H1 (cell line): ENCODE measurements at places on chromosomes 3 and 15. TPM values are rescaled to one million over a fixed set of nuclear protein-coding genes. Genes with fewer than 3 reads are reported as not detected.

TIMP4 gene
- 7.5 and 8.7 TPM in 2 replicates for total RNA-seq

DNA sequence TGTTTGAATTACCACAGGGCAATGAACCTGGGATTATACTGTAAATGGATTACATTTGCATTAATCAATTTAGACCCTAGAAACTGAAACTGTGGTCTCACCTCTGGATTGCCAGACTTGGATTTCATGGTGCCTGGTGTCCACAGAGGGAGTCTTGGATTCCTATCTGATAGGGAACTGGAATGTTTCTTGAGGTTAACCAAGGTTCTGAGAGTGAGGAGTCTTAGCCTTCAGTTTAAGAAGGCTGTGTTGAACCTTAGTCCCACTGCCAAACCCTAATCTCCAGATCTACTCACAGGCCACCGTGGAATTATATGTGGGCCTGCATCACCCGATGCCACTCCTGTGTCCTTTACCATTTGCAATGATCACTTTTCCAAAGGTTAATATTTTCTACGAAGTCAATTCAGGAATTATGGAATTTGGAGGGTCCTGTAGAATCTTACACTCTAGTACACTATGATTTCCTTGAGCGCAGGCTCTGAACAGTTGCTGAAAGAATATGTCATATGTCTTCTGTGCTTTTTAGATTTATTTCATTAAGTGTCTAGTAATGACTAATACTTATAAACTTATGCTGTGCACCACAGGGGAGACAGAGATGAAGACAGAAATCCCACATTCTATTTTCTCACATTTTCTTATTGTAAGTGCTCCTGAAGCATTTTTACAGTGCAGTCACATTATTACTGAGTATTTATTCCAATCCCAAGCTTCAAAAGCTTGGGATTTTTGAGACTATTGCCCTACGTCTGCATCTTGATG is 87.9 kb downstream of the EFL1 start:
- no peak for DNase-seq

- no peak for DNase-seq
Observed at GRCh38 chr15:92294759-92295158, 98.9 kb upstream of the ST8SIA2 start.

GRCh38 chr15:68985361-68985891 is 29.1 kb upstream of the NOX5 start:
- no peak for DNase-seq

- no peak for DNase-seq
Observed at GRCh38 chr3:75338342-75338741, 325.8 kb upstream of the FRG2C start.

GRCh38 chr3:158273656-158274055 is 163.8 kb downstream of the RSRC1 start:
- no peak for DNase-seq

DNA sequence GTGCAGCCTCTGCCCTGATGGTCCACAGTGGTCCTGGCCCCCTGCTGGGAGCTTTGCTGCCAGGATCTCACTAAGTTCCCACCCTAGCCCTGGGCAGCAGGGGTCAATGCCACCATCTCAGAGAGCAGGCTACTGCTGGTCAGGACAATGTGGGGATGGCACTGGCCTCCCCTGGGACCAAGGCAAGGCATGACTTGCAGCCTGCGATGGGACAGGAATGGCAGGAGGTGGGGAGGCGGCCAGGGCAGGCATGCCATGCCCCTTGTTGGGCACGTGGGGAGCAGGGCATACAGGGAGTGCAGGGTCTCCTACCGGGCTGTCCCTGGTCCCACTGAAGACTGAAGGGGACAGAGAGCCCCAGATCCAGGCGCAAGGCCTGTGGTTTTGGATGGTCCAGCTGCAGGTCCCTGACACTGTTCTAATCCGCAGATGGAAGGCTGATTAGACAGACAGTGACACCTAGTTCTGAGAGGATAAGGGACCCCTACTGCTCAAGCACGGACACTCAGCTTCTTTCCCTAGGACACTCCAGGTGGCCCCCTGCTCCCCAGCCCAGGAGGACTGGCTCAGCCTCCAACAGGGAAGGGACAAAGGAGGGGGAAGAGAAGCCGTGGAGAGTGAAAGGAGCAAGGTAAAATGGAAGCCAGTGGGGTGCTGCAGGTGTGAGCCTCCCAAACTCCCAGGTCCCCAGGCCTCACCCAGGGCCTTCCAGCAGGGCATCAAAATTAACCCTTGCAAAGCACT is 69.2 kb upstream of the RPL32 start:
- DNase-seq = no peak

DNA sequence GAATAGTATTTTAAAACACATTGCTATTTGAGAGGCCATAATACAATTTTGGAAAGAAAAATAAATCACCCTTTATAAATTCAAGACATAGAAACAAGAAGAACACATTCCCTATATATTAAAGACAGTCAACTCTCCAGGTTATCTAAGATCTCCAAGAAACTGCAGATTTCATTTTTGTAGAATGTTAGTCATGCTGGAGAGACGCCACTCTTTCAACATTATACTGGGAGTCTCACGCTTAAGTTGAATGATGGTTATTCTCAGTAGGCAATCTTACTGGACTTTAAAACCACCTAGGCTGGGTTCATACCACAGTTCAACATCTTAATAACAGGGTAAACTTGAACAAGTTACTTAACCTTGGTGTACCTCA is 3.6 kb upstream of the CHRM5 start:
- no peak for DNase-seq

GRCh38 chr15:28181366-28181765 is 82.3 kb upstream of the OCA2 start:
- no peak for DNase-seq

DNA sequence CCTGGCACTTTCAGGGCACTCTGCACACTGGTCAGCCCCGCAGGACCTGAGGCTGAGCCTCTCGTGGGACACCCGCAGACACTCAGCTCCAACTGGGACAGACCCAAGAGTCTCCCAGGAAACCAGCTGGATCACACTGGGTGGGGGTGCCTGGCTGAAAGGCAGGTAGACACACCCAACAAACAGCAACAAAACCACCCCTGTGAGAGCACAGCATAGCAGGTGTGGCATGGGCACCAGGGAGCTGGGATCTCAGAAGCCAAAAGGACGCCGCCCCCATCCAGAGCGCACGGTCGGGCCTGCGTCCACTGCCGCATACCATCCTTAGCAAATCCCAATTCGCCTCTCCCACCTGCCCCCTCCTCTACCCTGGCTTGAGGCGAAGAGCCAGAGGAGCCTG is 154.2 kb upstream of the LINGO1 start:
- no peak for DNase-seq

SPTBN5 gene
- 0.84 and 1.1 TPM in 2 replicates for total RNA-seq

DNA sequence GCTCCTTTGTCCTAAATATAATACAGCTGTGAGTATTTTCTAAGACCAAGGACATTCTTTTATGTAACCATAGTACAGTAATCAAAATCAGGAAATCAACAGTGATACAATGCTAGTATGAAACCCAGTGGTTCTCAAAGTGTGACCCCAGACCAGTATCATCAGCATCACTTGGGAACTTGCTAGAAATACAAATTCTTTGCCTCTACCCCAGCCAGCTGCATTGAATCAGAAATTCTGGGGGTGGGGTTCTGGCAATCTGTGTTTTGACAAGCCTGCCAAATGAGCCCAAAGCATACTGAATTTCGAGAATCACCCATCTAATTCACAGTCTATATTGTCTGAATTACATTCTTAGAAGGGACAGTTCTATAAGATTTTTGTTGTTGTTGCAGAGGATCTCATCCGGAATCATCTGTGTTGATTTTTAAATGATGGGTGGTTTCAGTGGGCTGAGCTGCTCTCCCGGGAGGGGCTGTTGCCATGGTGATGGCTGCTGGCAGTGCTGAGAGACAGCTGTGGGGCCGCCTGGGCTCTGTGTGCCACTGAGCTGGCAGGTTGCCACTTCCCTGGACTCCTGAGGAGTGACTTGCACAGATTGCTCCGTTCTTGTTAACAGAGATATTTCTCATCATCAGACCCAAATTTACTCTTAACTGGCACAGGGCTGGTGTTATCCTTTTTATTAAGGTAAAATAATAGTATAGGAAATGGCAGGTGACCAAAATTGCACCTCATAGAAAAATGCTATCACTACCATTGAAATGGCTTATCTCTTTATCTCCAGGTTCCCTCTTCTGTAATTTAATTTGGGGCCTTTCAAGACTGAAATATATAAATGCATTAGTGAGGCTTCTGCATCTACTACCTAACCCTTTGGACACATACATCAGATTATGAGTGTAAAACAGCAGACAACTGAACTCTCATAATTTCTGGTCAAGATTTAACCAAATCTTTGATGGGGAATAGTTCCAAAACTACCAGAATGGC is 56.5 kb downstream of the NEK11 start:
- DNase-seq = no peak

PCNP gene
- total RNA-seq = 188 and 192 TPM in 2 replicates

C3orf52 gene
- total RNA-seq = 13.1 and 13.2 TPM in 2 replicates

CPN2 gene
- not detected in 2 replicates for total RNA-seq

DNA sequence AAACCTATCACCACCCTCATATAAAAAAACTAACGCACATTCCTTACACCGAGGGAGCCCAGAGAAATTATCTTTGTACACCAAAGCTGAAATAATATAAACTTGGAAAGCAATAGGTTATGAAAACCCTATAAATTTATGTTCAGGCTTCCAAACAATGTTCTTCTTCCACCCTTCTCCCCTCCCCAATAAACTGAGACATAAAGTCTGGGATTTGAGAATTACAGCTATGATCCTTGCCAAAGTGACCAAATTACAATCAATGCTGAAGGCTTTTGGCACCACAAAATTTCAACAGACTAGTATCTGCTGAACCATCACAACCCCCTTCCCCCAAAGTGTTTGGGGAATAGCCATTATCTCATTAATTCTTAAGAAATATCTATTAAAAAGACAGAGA is 237.8 kb downstream of the FMN1 start:
- DNase-seq = no peak

GRCh38 chr3:149572796-149573414 is 84.9 kb downstream of the WWTR1 start:
- no peak for DNase-seq

GRCh38 chr15:74027688-74028087 is 33.2 kb downstream of the PML start:
- no peak for DNase-seq

- DNase-seq = no peak
Observed at GRCh38 chr3:71307991-71308697, 275.4 kb downstream of the FOXP1 start.

DNA sequence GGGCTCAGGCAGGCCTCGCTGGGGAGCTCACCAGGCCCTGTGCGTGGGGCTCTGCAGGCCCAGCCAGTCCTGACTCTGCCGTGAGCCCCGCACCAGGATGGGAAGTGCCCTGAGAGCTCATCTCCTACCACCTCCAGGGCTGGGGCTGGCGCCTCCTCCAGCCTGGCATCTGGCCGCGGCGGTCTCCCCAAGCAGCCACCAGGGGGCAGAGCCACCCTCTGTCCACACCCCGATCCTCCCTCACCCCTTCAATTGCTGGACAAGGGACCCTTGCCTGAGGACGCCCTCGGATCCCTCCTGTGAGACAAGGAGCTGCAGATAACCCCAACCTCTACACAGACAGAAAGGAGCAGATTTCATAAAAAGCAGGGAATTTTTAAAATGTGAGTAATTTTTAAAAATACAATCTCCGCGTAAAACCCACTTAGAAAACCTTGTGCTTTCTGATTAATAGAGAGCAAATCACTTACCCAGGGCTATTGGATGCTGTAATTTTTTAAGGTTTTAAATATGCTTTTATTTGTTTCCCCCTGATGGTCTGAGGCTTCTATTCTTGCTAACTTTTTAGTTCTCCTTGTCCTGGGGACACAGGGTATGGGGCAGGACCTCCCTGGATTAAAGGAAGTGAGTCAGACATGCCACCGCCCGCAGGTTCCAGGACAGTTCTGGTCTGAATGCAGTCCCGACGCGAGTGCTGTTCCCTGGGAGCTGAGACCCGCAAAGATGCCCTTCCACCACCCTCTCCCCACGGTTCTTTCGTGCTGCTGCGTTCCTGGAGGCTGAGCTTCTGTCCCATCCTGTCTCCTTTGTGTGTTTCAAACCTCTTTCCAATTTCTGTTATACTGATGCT is 52.3 kb upstream of the CHRNA7 start:
- peak; percentile 92 for DNase-seq

SST gene
- total RNA-seq = 1.3 TPM in 1 of 2 replicates, not detected in the other

DNA sequence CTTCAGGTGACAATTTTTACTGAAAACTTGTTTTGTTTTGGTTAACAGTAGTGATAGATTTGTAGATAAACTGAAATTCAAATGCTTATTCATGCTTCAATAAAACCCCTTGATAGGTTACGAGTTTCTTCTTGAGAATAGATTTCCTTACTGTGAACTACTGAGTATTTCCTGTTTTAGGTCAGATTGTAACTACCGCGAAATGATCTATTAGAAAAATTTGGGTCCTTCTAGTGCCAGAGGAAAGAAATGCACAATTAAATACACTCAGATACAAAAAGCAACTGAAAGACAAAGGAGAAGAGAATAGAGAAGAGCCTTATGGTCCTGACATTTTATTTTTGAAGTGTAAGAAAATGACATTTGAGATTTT is 251.7 kb upstream of the TBL1XR1 start:
- DNase-seq = no peak

DNA sequence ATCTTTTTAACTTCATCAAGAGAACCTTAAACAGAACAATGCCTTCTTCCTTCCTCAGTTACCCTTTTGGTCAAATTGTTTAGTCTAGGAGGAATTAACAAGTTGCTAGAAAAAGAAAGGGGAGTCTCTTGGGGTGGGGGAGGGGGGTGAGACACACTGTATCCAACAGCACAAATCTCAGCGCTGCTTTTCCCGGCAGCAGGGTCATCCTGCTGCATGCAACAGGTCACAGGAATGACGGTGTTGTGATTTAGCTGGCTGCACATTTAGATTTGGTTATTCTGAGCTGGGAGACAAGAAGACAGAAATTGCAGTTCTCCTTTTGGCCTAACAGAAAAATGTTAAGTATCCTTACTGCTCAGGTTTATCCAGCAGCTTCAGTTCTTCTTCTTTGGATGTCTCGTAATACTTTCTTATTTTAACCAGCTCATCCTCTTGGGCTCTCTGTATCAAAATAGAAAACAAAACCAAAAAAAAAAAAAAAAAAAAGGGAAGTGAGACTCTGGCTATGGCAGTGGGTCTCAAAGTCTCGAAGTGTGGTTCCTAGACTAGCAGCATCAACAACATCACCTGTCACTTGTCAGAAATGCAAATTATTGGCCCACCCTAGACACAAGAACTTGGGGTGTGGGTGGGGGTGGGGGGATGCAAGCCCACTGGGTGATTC is 190.5 kb downstream of the GREM1 start:
- DNase-seq = no peak

RPL22L1 gene
- total RNA-seq = 271 and 280 TPM in 2 replicates

GRCh38 chr3:31981206-31982181 is at the start of the genes OSBPL10 and ZNF860:
Gene OSBPL10, minus strand, starts transcription at chr3:31981262. Its CDS starts 83 bp downstream, at chr3:31981179.
Gene ZNF860, plus strand, starts transcription at chr3:31981750. Its CDS starts 7,330 bp downstream, at chr3:31989080.
- no peak for DNase-seq

- DNase-seq = no peak
Observed at GRCh38 chr15:84816694-84817465, at the start of gene ALPK3. Gene ALPK3, plus strand, starts transcription at chr15:84817356. Its CDS starts 97 bp downstream, at chr15:84817453.

- no peak for DNase-seq
Observed at GRCh38 chr3:99159220-99159762, 257.8 kb upstream of the DCBLD2 start.

PAK6 gene
- 9.0 and 9.4 TPM in 2 replicates for total RNA-seq

GRCh38 chr3:171797873-171798272 is 12.4 kb downstream of the PLD1 start:
- no peak for DNase-seq

C3orf38 gene
- total RNA-seq = 31.0 and 32.1 TPM in 2 replicates
